Stimulated activated naive B cell treated with anti-CD40 and anti-IgM and Interleukin-4, amounts not matched to agents 10 μg/mL and 1 μg/mL and 100 μg/mL, for 72 hours (primary cell): ENCODE measurements at places on chromosomes 11 and 22.
A peak's percentile ranks its signal among the peaks of the same experiment; 100 is the strongest.

DNA sequence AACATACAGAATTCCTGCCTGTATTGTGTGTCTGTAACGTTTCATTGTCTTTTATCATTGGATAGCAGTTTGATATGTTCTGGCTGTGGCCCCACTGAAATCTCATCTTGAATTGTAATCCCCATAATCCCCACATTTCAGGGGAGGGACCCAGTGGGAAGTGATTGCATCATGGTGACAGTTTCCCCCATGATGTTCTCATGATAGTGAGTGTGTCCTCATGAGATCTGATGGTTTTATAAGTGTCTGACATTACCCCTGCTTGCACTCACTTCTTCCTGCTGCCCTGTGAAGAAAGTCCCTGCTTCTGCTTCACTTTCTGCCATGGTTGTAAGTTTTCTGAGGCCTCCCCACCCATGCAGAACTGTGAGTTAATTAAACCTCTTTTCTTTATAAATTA is 19.6 kb upstream of the MTMR2 start:
- H3K27ac ChIP-seq = no peak overlapping the region
- H3K4me1 ChIP-seq = no peaks in the 10 kb centered on the region
- H3K4me3 ChIP-seq = no peak overlapping the region
- DNase-seq = no peak
- peaks cover 32% of the 10 kb centered on the region for H3K36me3 ChIP-seq

- peak overlapping the region; percentile 85 for H3K27ac ChIP-seq
- H3K27me3 ChIP-seq = no peaks in the 10 kb centered on the region
- H3K36me3 ChIP-seq = no peaks in the 10 kb centered on the region
These were observed 789 bp downstream of the SIK2 start for GRCh38 chr11:111602865-111603610.

GRCh38 chr11:60469723-60470122 is 14.1 kb downstream of the MS4A1 start:
- H3K36me3 ChIP-seq = peaks cover 60% of the 10 kb centered on the region
- H3K27ac ChIP-seq = peak overlapping the region; percentile 54
- H3K4me1 ChIP-seq = peaks cover 53% of the 10 kb centered on the region
- no peak overlapping the region for H3K4me3 ChIP-seq
- DNase-seq = no peak

GRCh38 chr11:111193924-111194490 is 51.5 kb upstream of the POU2AF2 start:
- H3K27me3 ChIP-seq = no peaks in the 10 kb centered on the region
- DNase-seq = no peak

DNA sequence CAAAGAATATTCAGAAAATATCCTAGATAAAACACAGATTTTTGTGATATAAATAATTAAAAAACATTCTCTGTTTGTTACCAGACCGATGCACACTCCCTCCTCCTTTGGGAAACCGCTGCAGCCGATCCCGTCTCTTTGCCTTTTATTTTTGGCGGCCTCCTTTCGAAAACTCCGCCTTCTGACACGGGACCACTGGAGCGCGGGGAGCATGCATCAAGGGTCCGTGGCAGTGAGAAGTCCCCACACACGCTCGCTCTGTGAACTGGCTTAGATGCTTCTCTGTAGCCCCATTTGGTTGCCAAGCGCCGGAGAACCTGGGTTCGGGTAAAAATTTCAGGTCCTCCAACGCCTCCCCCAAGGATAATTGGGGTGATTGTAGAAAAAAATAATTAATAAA is 17.0 kb downstream of the DDX17 start:
- no peak overlapping the region for H3K27ac ChIP-seq
- H3K4me1 ChIP-seq = peaks cover 24% of the 10 kb centered on the region
- no peak for DNase-seq
- H3K27me3 ChIP-seq = no peaks in the 10 kb centered on the region

- H3K4me1 ChIP-seq = peaks cover under 1% of the 10 kb centered on the region
- H3K27ac ChIP-seq = no peak overlapping the region
These were observed 8.0 kb upstream of the ESAM start for GRCh38 chr11:124769806-124770774.
